RPMI7951 (cell line): ENCODE measurements at places on chromosomes 16 and 17. TPM values are rescaled to one million over a fixed set of nuclear protein-coding genes. Genes with fewer than 3 reads are reported as not detected.

- peak; percentile 13 for DNase-seq
Observed at GRCh38 chr16:18959031-18959505, 24.7 kb upstream of the TMC7 start.

Gene FZD2
- 4.7 and 6.6 TPM in 2 replicates for total RNA-seq

Gene CX3CL1
- total RNA-seq, result 0.36 and 1.3 TPM in 2 replicates

Gene PLA2G10
- not detected in 2 replicates for total RNA-seq

DNA sequence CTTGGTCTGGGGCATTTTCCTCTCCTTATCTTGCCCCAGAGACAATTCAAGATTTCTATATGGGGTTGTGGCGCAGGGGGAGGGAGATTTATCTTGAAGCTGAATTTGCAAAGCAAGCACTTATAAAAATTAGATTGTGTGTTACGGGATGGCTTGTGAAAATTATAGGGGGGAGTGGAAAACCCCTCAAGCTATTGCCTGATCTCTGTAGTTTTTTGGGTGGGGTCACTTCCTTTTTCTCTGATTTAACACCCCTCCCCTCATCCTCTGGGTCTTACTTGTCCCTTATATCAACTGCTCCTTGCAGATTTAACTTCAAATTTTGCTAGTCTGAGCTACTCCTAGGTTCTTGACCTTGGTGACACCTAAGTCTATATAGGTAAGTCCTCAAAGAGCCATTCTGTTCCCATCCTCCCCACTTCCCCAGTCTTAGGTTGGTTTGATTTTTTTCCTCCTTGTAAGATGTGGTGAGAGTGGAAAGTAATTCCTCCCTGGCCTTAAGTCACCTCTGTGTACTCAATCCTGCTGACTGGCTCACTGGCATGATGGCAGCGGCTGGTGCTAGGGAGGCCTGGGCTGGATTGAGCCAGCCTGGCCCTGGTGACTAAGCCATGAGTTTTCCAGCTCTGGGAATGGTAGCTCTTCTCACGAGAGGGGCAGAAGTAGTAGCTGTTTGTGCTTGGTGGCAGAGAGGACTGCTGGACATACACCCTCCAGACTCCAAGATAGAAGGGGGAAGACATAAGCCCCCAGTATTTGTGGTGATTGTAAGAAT, 2.3 kb downstream of the ARL4D start:
- peak; percentile 88 for DNase-seq

DNA sequence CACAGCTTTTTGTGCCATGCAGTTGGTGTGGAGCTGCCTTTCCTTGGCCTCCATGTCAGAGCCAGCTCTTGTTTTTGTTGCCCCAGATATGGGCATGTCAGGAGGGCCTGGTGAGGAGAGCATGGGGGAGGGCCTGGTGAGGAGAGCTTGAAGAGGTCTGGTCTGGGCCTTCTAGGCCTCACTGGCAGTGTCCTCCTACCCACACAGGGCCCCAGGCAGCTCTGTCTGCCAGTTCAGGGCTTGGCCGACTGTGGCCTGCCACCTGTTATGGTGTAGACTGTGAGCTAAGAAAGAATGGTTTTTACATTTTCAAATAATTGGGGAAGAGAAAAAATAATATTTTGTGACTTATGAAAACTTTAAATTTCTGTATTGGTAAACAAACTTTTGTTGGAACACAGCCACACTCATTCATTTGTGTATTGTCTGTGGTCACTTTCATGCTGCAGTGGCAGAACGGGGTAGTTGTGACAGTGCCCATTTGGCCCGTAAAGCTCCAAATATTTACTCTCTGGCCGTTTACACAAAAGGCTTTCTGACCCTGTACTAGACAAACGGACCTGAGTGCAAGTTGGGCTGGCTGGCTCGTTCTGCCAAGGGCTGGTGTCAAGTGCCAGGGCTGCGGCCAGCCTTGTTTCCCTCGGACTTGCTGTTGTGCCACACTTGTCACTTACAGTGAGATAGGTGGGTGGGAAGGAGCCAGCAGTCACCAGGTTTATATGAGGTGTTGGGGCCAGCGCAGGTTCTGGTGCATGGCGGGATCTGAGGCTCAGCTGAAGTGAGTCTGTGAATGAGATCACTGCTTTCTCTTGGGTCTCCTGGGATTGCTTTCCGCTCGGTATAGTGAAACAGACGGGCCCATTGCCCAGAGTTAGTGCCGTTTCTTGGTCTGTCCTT, 18.2 kb downstream of the PGS1 start:
- DNase-seq, result no peak

GRCh38 chr16:78729687-78730086, 630.2 kb downstream of the WWOX start:
- no peak for DNase-seq

Gene RND2
- not detected in 2 replicates for total RNA-seq

DNA sequence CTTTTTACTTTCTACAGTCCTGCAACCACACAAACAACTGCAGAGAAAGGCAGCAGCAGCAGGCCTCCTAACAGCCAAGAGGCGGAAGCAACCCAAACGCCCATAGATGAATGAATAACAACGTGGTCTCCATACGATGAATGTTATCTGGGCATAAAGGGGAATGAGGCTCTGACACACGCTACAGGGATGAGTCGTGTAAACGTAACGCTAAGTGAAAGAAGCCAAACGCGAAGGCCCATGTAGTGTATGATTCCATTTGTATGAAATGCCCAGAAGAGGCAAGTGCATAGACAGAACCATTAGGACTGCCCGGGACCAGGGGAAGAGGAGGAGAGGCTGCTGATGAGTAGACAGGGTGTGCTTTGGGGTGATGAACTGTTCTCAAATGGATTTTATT, 94.8 kb upstream of the DNAH17 start:
- peak; percentile 16 for DNase-seq
